ENCODE measurements at places on chromosomes 13 and 19.
A peak's percentile ranks its signal among the peaks of the same experiment; 100 is the strongest.

DNA sequence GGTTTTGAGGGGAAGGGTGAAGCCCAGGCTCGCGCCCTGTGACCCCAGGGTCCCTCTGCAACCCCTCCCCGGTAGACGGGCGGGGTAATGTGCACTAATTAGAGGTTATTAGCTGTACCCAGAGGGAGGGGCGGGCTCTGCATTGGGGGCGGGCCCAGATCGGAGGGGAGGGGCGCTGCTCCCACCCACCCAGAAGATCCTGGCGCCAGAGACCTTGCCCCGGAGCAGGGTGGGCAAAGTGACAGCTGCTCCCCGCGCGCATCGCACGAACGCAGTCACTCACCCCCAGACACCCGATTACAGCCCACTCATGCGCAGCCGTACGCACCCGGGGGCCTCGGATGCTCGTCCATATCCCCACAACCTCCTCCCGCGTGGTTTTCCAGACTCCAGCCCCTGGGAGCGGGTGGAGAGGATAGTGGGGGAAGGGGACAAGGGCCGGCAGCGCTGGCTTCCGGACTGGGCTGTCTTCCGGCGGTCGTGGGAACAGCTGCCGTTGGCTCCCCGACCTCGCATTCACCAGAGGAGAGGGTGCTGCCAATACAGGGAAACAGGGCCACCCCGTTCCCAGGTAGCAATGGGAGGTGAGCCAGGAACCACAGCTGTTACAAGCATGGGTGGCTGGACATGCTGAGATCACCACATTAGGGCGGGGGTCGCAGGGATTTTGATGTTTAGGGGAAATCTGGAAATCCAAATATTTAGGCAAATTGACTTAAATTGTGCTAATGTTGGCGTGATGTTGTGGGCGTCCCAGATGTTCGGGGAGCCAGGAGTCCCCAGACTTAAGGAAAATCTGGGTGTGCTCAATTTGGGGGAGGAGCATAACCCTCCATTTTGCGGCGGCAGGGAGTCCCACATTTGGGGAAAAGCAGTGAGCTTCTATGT, 2.9 kb upstream of the HOOK2 start:
- peak; percentile 83 for DNase-seq

GRCh38 chr13:44030615-44031014, 150.9 kb downstream of the LACC1 start:
- DNase-seq: no peak

DNA sequence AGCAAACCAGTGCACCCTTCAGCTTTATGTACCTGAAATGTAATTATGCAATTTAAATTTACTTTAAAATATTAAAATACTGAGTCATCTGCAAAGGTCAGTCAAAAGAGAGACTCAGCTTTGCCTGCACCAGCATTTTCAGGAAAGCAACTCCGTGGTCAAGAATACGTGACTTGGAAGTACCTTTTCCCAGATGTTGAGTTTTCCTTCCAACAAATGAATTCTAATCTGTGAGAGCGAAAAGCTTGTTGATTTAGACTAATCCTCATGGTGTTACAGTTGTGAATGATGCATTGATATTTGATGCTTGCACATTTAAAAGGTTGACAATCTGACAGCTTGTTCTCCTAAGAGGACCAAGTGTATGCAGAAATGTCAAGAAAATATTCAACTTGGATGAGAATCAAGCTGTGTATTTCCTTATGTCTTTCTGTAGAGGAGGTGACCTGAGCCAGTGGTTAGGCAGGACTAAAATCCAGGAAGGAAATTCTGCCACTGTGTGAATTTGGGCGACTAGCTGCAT, 270.4 kb downstream of the ABCC4 start:
- DNase-seq: no peak

DNA sequence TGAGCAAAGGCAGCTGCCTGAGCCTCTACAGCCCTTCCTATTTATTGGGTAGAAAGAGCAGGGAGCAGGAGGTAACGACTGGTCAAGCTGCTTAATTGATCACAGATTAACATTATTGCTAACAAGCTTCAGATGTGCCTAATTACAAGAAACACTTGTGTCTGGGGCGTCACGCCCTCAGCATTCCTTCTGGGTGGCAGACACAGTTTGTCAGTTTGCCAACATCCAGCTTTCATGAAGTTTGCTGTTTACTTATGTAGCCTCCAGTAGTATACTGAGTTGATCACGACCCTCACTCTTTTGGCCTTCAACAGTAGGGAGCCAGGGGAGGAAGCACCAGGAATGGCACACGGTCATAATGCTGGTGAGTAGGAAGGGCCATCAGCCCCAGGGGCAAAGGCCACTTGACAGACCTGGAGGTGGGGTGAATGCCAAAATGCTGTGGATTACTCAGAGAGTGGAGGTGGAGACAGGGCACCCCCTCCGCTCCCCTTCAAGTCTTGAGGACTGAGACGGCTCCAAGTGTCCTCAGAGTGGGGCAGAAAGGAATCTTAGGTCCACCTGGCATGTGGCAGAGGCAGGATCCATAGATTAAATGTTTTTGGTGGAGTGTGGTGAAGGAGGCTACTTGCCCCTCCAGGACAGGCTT, 34.9 kb upstream of the PSPC1 start:
- no peak for DNase-seq

DNA sequence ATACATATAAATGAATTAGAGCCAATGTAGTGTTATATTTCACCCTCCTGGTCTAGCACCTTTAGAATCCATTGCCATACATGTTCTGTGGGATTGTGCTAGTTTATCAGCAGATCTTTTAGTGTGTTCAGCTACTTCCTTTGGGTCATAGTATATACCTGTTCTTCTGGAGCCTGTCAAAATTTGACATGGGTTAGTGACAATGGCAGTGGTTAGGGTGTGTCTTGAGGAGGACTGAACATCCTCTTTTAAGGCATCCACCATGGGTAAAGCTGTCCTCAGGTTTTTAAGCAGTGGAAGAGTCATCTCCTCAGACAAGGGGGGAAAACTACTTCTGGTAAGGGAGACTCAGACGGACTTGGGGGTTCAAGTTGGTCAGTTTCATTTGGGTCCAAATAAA, 29.4 kb downstream of the DNAJC3 start:
- DNase-seq: no peak

- DNase-seq: peak; percentile 47
Observed at GRCh38 chr19:38733493-38734175, 10.6 kb downstream of the CAPN12 start.

- DNase-seq: no peak
Observed at GRCh38 chr19:50932018-50932689, 20.7 kb downstream of the KLK5 start.

- peak; percentile 60 for DNase-seq
Observed at GRCh38 chr19:47176627-47177090, 46.0 kb downstream of the SAE1 start.

DNA sequence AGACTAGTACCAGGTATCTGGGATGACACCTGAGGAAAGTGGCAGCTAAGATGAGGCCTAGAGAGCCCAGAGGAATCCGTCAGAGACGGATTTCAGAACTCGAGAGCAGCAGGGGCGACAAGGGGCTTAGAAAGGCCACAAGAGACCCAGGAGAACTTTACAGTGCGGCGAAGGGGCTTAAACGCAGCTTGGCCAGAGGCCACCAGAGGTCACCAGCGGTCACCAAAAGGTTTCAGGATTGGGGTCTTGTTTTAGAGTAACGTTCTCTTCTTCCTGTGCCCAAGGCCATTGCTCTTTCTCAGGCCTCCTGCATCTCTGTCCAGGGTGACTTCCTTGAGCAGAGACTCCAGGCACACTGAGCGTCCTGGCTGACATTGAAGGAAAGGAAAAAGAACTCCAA, 2.2 kb downstream of the ZSCAN22 start:
- no peak for DNase-seq

GRCh38 chr19:2795827-2796658, 10.7 kb downstream of the THOP1 start:
- no peak for DNase-seq

- DNase-seq: peak; percentile 45
Observed at GRCh38 chr19:41350735-41351338, 2.9 kb downstream of the TGFB1 start.

GRCh38 chr13:23510544-23510916, 59.7 kb upstream of the TNFRSF19 start:
- DNase-seq: no peak

GRCh38 chr13:110323172-110323891, 16.2 kb downstream of the COL4A2 start:
- peak; percentile 82 for DNase-seq

GRCh38 chr13:110114316-110114715, 192.6 kb downstream of the COL4A1 start:
- DNase-seq: no peak

GRCh38 chr13:109273326-109273751, 513.0 kb downstream of the IRS2 start:
- no peak for DNase-seq

- DNase-seq: no peak
Observed at GRCh38 chr19:3459965-3460582, 20.3 kb downstream of the SMIM24 start.

GRCh38 chr13:110001670-110002275, 215.4 kb upstream of the IRS2 start:
- peak; percentile 19 for DNase-seq

DNA sequence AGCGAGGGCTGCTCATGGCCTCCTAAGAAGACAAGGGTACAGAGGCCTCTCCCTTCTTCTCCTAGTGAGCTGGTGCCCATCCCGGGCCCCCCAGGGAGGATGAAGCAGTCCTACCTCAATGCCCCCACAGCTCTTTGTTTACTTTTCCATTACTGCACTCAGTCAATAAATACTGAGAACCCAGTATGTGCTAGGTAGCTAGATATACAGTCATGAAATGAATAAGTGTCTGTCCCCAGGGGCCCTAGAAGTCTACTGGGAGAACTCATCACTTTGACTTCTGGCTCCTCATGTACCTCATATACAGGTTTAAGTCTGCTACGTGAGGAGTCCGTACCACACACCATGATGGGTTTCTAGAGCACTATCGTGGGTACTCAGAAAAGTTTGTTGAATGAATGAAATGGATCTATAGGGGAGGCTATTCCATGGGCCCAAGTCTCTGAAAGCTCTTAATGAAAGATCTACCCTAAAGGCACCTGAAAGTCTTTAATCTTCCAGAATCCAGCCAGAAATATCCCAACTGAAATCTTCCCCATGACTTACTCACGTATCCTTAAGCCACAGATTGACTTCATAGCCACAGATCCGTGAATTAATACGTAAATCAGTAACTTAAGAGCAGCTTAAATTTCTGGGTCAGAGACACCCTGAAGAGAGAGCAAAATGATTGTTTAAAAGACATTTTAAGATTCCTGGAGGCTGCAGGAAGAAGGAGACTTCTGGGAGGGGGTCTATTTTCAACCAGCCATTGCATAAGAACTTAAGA, 51.6 kb upstream of the POMP start:
- DNase-seq: no peak

DNA sequence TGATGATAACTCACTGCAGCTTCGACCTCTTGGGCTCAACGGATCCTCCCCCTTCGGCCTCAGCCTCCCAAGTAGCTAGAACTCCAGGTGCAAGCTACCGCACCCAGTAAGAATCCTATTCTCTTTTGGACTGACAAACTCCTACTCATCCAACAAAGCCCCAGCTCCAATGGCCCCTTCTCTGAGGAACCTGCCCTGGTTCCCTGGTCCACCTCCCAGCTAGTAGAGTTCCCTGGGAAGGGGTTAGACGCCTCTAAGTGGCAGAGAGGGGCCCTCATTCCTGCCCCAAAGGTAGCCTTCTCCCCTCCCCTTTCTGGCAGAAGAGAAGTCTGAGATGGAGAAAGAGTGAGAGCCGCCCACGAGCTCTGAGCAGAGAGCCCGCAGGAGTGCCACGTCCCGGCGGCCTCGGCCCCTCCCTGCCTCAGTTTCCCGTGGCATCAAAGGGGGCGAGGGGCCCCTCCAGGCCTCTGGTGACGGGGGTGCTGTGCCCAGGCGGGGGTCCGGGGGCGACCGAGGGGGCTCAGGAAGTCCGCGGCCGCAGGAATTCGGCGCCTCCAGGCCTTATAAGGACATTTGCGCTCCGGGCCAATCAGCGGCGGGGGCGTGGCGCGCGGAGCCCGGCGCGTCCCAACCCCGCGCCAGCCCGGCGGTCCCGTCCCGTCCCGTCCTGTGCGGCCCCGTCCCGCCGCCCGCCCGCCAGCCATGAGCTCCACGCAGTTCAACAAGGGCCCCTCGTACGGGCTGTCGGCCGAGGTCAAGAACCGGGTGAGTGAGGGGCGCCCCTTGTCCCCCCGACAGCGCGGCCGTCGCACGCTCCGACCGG, at the start of gene CNN2:
CNN2 (plus strand) TSS at position 649 of the 823 bp plus-strand sequence; CDS start at position 703, 54 bp downstream.
- DNase-seq: peak; percentile 93

DNA sequence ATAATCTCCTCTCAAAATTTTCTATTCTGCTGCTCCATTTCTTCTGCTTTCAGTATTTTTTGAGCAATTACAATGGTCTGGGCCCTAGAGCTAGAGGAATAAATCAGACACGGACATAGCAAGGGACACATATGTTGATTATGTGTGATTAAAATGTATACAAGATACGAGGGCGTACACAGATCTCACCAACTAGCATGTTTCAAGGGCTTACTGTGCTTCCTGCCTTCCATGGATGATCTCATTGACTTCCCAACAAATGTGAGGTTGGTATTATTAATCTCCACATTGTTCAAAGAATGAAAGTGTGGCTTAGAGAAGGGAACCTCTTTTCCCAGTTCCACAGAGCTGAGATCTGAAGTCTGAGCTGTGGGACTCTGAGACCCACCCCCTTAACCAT, 9.1 kb downstream of the PLD3 start:
- DNase-seq: no peak

- DNase-seq: no peak
Observed at GRCh38 chr19:33189453-33189852, 4.7 kb upstream of the LRP3 start.

DNA sequence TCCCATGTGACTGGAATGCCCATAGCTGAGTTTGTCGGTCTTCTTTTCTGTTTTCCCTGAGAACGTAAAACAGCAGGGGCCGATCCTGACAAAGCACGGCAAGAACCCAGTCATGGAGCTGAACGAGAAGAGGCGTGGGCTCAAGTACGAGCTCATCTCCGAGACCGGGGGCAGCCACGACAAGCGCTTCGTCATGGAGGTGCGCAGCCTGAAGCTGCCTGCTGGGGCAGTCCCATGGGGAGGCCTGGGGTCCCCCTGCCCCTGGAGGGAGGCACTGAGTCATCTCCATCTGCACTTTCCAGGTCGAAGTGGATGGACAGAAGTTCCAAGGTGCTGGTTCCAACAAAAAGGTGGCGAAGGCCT, 18.2 kb upstream of the QTRT1 start:
- no peak for DNase-seq

GRCh38 chr13:90706631-90707030, 640.9 kb upstream of the MIR17HG start:
- no peak for DNase-seq

GRCh38 chr19:33227242-33227650, 1.6 kb upstream of the SLC7A10 start:
- no peak for DNase-seq

- peak; percentile 41 for DNase-seq
Observed at GRCh38 chr13:51230477-51231105, 8.4 kb downstream of the FAM124A start.

GRCh38 chr13:45162821-45163220, 38.0 kb downstream of the KCTD4 start:
- peak; percentile 78 for DNase-seq

- no peak for DNase-seq
Observed at GRCh38 chr13:27556109-27556508, 64.2 kb downstream of the LNX2 start.

GRCh38 chr13:98451676-98452470, 125.0 kb downstream of the STK24 start:
- peak; percentile 31 for DNase-seq

All from GM03348 (cell line).